ENCODE measurements at places on chromosomes 4 and X. TPM values are rescaled to one million over a fixed set of nuclear protein-coding genes. Genes with fewer than 3 reads are reported as not detected.

- no peaks in the 10 kb centered on the region for H3K27me3 ChIP-seq
- DNase-seq = peak; percentile 36
- H3K27ac ChIP-seq = peak overlapping the region; percentile 97
- H3K4me1 ChIP-seq = peaks cover 4% of the 10 kb centered on the region
- no peak overlapping the region for H3K4me3 ChIP-seq
Measured at GRCh38 chr4:39469429-39470077, 10.7 kb downstream of the LIAS start.

GRCh38 chr4:86908251-86908657, 16.0 kb upstream of the C4orf36 start:
- H3K27me3 ChIP-seq = peaks cover 7% of the 10 kb centered on the region
- no peak overlapping the region for H3K27ac ChIP-seq
- H3K4me1 ChIP-seq = peaks cover 12% of the 10 kb centered on the region
- DNase-seq = no peak
- H3K4me3 ChIP-seq = no peak overlapping the region

- H3K4me3 ChIP-seq = peak within 1 kb of the TSS; percentile 81
- H3K27me3 ChIP-seq = peaks cover 55% of the 10 kb centered on the region
- peaks cover 38% of the 10 kb centered on the region for H3K4me1 ChIP-seq
Measured at GRCh38 chrX:2690856-2691542, at the start of gene CD99. Gene CD99, plus strand, starts transcription at chrX:2691295. Its CDS starts 66 bp downstream, at chrX:2691361.

DNA sequence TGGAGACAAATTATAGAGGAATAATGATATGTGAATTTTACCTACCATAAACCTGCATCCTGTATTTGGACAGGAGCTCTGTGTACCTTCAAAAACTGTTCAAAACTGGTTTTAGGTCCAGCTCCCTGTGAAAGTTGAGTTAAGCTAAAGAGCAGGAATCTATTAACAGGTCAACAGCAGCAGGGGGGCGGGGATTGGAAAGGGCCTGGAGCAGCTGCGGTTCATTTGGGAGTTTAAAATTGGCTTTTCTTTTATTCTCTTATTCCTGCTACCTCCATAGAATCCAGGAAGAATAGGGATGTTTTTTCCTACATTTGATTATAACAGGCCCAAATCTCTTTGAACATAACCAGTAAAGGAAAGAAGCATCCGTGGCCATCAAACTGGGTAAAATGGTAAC, 23.8 kb downstream of the SHROOM3 start:
- DNase-seq = peak; percentile 42
- H3K27me3 ChIP-seq = no peaks in the 10 kb centered on the region
- H3K4me3 ChIP-seq = peak overlapping the region; percentile 34

DNA sequence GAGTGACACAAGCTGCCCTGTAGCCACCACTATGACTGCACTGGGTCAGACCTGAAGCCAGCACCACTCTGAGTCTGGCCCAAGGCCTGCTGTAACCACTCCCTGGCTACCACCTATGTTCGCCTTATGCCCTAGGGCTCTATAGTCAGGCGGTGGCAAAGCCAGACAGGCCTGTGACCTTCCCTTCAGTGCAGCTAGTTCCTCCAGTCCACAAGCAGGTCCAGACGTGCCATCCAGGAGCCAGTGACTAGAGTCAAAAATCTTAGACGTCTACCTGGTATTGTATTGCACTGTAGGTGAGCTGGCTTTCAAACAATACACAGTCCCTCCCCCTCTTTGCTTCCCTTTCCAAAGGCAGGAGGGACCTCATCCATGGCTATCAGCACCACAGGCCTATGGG, 54.0 kb upstream of the RNF128 start:
- H3K36me3 ChIP-seq = no peaks in the 10 kb centered on the region
- no peak overlapping the region for H3K4me3 ChIP-seq
- no peaks in the 10 kb centered on the region for H3K27me3 ChIP-seq
- H3K4me1 ChIP-seq = peaks cover 13% of the 10 kb centered on the region

- H3K36me3 ChIP-seq = no peaks in the 10 kb centered on the region
- no peak for DNase-seq
- peaks cover 11% of the 10 kb centered on the region for H3K4me1 ChIP-seq
- H3K27me3 ChIP-seq = no peaks in the 10 kb centered on the region
- no peak overlapping the region for H3K27ac ChIP-seq
Measured at GRCh38 chrX:36642052-36642451, 366.1 kb upstream of the FAM47C start.

DNA sequence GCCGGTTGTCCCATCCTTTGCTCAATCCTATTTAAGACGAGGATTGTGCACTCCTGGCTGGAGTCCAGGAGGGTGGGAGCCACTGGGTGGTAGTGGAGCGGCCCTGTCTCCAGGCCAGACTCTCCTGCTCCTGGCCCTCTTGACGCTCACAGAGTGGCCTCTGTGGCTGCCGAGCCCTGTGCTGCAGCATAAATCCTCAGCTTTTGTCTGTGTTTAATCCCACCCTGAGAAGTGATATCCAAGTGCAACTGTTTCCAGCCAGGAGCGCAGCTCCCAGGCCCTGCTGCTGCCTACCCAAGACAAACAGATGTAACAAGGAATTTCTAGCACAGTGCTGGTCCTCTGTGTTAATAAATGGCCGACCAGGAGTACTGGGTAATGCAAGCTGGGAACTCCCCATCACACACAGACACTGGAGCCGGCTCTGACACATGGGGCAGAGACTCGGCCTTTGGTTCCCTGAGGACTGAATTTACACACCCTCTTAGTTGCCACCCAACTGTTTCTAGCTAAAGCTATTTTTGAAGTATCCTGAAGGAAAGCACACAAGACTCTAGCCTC, 85.3 kb downstream of the GATB start:
- no peak overlapping the region for H3K27ac ChIP-seq
- no peaks in the 10 kb centered on the region for H3K27me3 ChIP-seq
- H3K4me1 ChIP-seq = peaks cover 22% of the 10 kb centered on the region
- no peaks in the 10 kb centered on the region for H3K36me3 ChIP-seq

GRCh38 chrX:22859642-22860041, 140.1 kb upstream of the DDX53 start:
- no peak overlapping the region for H3K27ac ChIP-seq
- H3K27me3 ChIP-seq = no peaks in the 10 kb centered on the region
- H3K4me3 ChIP-seq = no peak overlapping the region
- no peaks in the 10 kb centered on the region for H3K36me3 ChIP-seq
- DNase-seq = no peak

DNA sequence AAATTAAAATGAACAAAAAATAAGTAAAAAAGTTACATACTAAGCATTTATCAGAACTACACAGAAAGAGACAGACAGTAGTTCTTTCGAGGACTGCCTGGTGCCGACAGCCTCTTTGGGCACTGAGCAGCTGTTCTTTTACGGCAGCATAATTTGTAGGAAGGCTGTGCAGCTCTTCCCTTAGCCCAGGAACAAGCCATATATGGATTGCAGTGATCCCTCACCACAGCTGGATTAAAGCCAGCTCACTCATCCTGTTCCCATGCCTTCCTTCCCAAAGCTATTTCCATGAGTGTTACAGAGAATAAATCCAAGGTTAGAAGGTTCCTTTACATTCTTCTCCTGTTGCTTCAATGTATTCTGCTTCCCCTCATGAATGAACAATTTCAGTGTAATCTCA, 71.7 kb downstream of the DDX60L start:
- no peak overlapping the region for H3K4me3 ChIP-seq
- peaks cover 9% of the 10 kb centered on the region for H3K4me1 ChIP-seq
- H3K27ac ChIP-seq = no peak overlapping the region

GRCh38 chr4:137608085-137608484, 75.8 kb upstream of the PCDH18 start:
- DNase-seq = no peak
- peaks cover 52% of the 10 kb centered on the region for H3K4me1 ChIP-seq
- H3K36me3 ChIP-seq = 0 out of 2 replicates have a peak, but pooled peaks cover 4% of the 10 kb centered on the region
- no peaks in the 10 kb centered on the region for H3K27me3 ChIP-seq
- H3K27ac ChIP-seq = no peak overlapping the region
- H3K4me3 ChIP-seq = no peak overlapping the region

The CENPE gene
- 41.5 TPM for total RNA-seq

The SCML2 gene
- 12.8 TPM for total RNA-seq

The GALNTL6 gene
- total RNA-seq = 0.24 TPM

The SLC7A11 gene
- total RNA-seq = 10.1 TPM

The CENPVL2 gene
- 3.5 TPM for total RNA-seq

The SPACA5 gene
- total RNA-seq = not detected

The FAM47E gene
- total RNA-seq = 1.4 TPM

The TMSB15C gene
- total RNA-seq = 2.2 TPM

The COX7B2 gene
- total RNA-seq = not detected

The MND1 gene
- 36.7 TPM for total RNA-seq

Measured in WTC11 (cell line).